ENCODE measurements at places on chromosomes 5 and 9.

GRCh38 chr9:130860458-130861316, 25.6 kb downstream of the ABL1 start:
- H3K27ac ChIP-seq: no peak overlapping the region
- H3K27me3 ChIP-seq: no peaks in the 10 kb centered on the region
- no peaks in the 10 kb centered on the region for H3K4me1 ChIP-seq
- DNase-seq: no peak
- no peak overlapping the region for H3K4me3 ChIP-seq
- H3K36me3 ChIP-seq: peaks cover 62% of the 10 kb centered on the region

GRCh38 chr9:127345566-127345965, 51.4 kb upstream of the SLC2A8 start:
- no peak overlapping the region for H3K27ac ChIP-seq
- DNase-seq: no peak
- no peaks in the 10 kb centered on the region for H3K36me3 ChIP-seq

DNA sequence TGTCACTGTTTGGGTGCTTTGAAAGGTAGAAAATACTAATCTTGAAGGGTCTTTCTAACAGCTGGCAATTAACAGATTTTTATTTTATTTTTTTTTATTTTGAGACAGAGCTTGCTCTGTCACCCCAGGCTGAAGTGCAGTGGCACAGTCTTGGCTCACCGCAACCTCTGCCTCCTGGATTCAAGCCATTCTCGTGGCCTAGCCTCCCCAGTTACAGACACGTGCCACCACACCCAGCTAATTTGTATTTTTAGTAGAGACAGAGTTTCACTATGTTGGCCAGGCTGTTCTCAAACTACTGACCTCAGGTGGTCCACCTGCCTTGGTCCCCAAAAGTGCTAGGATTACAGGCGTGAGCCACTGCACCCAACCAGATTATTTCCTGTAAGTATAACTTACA, 12.8 kb upstream of the APC start:
- H3K27me3 ChIP-seq: no peaks in the 10 kb centered on the region
- H3K4me1 ChIP-seq: peaks cover 50% of the 10 kb centered on the region
- H3K36me3 ChIP-seq: peaks cover 3% of the 10 kb centered on the region
- DNase-seq: no peak
- no peak overlapping the region for H3K4me3 ChIP-seq

GRCh38 chr5:130743092-130743491, 422.0 kb downstream of the HINT1 start:
- no peaks in the 10 kb centered on the region for H3K36me3 ChIP-seq
- no peaks in the 10 kb centered on the region for H3K4me1 ChIP-seq
- no peak overlapping the region for H3K27ac ChIP-seq
- peaks cover 2% of the 10 kb centered on the region for H3K27me3 ChIP-seq

- no peaks in the 10 kb centered on the region for H3K4me1 ChIP-seq
- H3K4me3 ChIP-seq: no peak overlapping the region
- no peak for DNase-seq
- H3K27ac ChIP-seq: no peak overlapping the region
Measured at GRCh38 chr9:74573640-74574191, 76.6 kb downstream of the RORB start.

- peaks cover 23% of the 10 kb centered on the region for H3K4me1 ChIP-seq
- no peak for DNase-seq
- no peaks in the 10 kb centered on the region for H3K27me3 ChIP-seq
Measured at GRCh38 chr5:119171686-119172085, 100.8 kb downstream of the DMXL1 start.

Measured in activated B cell treated with CpG ODN at 0.5 μM for 24 hours (primary cell).